SJCRH30 (cell line): ENCODE measurements at places on chromosomes 1 and 21. TPM values are rescaled to one million over a fixed set of nuclear protein-coding genes. Genes with fewer than 3 reads are reported as not detected.

GRCh38 chr21:31731056-31731856, 662 bp downstream of the SCAF4 start:
- peaks cover 10% of the 10 kb centered on the region for H3K36me3 ChIP-seq
- no peaks in the 10 kb centered on the region for H3K27me3 ChIP-seq
- peak; percentile 50 for DNase-seq
- peak overlapping the region; percentile 97 for H3K4me3 ChIP-seq
- peak overlapping the region; percentile 79 for H3K27ac ChIP-seq

DNA sequence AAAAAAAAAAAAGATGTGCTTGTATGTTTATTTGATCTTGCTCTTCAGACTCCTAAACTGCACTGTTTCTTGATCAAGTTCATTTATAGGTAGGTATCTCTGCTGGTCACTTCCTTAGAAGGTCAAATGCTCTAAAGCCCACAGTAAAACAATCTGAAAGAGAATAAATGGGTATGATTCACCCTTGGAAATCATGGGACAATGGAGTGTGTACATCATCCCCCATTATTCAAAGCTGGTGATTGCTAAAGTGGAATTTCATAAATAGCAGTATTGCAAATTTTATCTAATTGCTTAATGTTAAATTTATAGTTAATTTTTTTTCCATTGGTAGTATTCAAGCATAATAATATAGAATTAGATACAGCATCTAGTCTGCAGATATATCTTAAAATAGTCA, 53.4 kb downstream of the MIER1 start:
- H3K27ac ChIP-seq: no peak overlapping the region
- H3K36me3 ChIP-seq: peaks cover 66% of the 10 kb centered on the region
- no peak overlapping the region for H3K4me3 ChIP-seq
- no peak for DNase-seq
- H3K27me3 ChIP-seq: no peaks in the 10 kb centered on the region
- H3K4me1 ChIP-seq: no peaks in the 10 kb centered on the region

- H3K36me3 ChIP-seq: no peaks in the 10 kb centered on the region
- no peaks in the 10 kb centered on the region for H3K27me3 ChIP-seq
- DNase-seq: no peak
- H3K4me3 ChIP-seq: no peak overlapping the region
- H3K27ac ChIP-seq: no peak overlapping the region
These were observed 12.5 kb upstream of the PTPN14 start for GRCh38 chr1:214563881-214564280.

GRCh38 chr1:117660271-117660965, 54.6 kb downstream of the TENT5C start:
- no peak overlapping the region for H3K27ac ChIP-seq
- H3K4me1 ChIP-seq: no peaks in the 10 kb centered on the region
- H3K36me3 ChIP-seq: no peaks in the 10 kb centered on the region

DNA sequence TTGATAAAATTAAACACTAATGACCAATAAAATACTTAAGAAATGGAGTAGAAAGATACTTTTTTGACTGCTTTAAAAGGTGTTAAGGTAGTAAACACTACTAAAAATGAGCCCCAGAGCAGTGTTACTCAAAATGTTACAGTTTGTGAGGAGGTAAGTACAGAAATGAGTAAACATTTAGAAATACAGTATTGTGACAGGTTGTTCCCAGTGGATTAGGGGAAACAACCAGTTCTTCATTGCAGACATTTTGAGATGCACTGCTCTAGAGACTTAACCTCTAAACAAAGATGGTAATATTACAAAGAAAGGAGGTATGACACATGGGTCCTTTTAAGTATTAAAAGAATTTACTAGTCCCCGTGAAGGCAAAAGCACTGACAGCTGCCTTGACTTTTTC, 12.7 kb downstream of the DHX9 start:
- H3K4me3 ChIP-seq: no peak overlapping the region
- no peaks in the 10 kb centered on the region for H3K4me1 ChIP-seq
- H3K27me3 ChIP-seq: no peaks in the 10 kb centered on the region
- DNase-seq: no peak

DNA sequence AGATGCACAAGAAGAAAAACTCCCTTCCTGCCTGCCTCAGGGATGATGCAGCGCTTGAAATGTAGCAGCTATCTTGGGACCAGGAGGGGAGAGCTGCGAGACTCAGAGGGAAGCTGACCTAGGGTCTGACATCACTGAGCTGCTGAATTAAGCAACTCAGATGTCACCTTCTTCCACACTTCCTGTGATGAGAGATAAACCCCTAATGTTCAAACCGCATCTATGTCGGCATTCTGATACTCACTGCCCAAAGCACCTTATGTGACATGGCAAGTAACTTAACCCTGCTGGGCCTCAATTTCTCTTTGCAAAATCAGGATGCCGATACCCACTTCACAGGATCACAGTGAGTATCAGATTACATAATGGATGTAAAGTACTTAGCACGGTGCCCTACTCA, 9.1 kb upstream of the AK2 start:
- H3K27me3 ChIP-seq: no peaks in the 10 kb centered on the region
- no peaks in the 10 kb centered on the region for H3K36me3 ChIP-seq
- H3K27ac ChIP-seq: no peak overlapping the region

- no peak overlapping the region for H3K4me3 ChIP-seq
- no peak overlapping the region for H3K27ac ChIP-seq
- H3K27me3 ChIP-seq: no peaks in the 10 kb centered on the region
- peaks cover 30% of the 10 kb centered on the region for H3K4me1 ChIP-seq
These were observed 21.4 kb upstream of the CHIT1 start for GRCh38 chr1:203250911-203251310.

DNA sequence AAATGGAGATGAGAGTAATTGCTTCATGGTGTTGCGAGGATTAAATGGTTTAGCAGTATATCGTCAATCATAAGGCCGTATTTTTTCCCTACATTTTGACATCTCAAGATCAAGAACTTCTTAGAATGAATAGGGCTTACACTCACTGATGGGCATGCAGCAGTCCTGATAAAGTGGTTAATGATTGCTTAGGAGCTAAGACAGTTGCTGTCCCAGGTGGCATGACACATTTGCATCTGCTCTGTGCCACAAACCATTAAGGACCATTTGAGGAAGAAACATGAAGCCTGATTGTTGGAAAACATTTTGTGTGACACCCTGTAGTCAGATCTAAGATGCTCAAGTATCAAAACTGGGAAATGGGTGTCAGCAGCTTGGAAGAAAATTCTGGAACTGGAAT, 81.0 kb upstream of the SGIP1 start:
- no peaks in the 10 kb centered on the region for H3K36me3 ChIP-seq
- no peaks in the 10 kb centered on the region for H3K27me3 ChIP-seq
- no peaks in the 10 kb centered on the region for H3K4me1 ChIP-seq
- no peak overlapping the region for H3K27ac ChIP-seq

GRCh38 chr1:202113690-202114300, 8.9 kb upstream of the GPR37L1 start:
- H3K4me3 ChIP-seq: no peak overlapping the region
- H3K27ac ChIP-seq: no peak overlapping the region
- DNase-seq: no peak
- no peaks in the 10 kb centered on the region for H3K36me3 ChIP-seq
- peaks cover 15% of the 10 kb centered on the region for H3K4me1 ChIP-seq

DNA sequence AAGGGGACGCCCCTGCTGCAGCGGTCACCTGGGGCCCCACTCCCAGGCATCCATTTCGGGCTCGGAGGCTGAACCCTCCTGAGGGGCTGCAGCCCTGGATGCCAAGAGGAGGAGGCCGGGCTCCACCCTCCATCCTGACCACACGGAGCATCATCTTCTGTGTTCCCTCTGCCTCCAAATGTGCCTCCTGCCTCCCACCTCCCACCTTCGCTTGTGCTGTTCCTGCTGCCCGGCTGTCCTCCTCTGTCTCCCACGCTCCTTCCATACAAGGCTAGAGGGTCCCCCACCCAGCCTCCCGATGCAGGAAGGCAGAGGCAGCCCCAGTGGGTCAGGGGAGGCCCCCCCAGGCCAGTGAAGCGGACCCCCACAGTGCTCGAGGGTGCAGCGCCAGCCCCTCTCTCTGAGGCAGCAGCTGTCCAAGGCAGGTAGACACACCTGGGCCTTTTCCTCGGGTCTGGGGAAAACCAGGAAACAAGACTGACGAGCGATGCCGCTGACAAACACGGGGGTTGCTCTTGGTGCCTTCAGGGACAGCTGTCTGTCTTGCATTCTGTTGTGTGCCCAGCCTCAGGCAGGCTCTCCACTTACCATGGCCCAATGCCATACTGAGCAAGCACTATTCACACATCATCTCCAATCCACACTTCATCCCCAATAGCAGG, 16.8 kb upstream of the PLEKHG5 start:
- H3K36me3 ChIP-seq: no peaks in the 10 kb centered on the region
- H3K4me1 ChIP-seq: peaks cover 65% of the 10 kb centered on the region
- H3K4me3 ChIP-seq: no peak overlapping the region
- H3K27ac ChIP-seq: no peak overlapping the region

DNA sequence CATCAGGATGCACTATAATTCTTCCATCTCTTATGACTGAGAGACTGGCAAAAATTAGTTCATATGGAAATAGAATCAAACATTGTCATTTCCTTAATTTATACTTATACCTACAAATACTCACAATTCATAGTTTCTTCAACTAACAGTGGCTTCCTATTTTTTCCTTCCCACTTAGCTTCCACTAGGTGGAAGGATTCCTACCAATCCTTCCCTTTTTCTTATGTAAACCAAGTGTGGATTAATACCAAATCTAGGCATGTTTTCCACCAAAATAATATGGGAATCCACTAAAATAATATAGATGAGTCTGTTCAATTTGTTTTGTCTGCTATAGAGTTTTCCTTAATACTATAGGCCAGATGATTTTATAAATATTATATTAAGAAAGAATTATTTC, 1537.1 kb downstream of the PLA2G4A start:
- no peak overlapping the region for H3K27ac ChIP-seq
- DNase-seq: no peak
- no peak overlapping the region for H3K4me3 ChIP-seq

DNA sequence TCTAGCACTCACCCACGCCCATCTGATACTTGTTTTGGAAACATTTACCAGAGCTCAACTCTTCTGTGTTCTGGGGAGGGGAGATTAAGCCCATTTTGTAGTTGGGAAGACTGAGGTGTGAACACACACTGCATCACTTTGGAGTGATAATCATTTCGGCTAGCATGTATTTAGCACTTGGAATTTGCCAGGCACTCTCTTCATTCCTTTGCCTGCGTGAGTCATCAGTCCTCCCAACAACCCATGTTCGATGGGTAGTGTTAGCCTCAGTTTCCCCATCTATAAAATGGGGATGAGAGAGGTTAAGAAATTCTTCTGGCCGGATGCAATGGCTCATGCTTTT, 182.8 kb upstream of the TMEM51 start:
- no peak overlapping the region for H3K27ac ChIP-seq
- DNase-seq: no peak
- no peak overlapping the region for H3K4me3 ChIP-seq
- H3K4me1 ChIP-seq: peaks cover 8% of the 10 kb centered on the region; the same call in 1 of the 2 replicates
- H3K36me3 ChIP-seq: no peaks in the 10 kb centered on the region
- H3K27me3 ChIP-seq: no peaks in the 10 kb centered on the region

- H3K4me1 ChIP-seq: no peaks in the 10 kb centered on the region; the same call in 1 of the 2 replicates
- H3K27ac ChIP-seq: no peak overlapping the region
- no peak for DNase-seq
- no peaks in the 10 kb centered on the region for H3K36me3 ChIP-seq
- H3K4me3 ChIP-seq: no peak overlapping the region
These were observed 33.3 kb downstream of the EXTL2 start for GRCh38 chr1:100861379-100861778.

DNA sequence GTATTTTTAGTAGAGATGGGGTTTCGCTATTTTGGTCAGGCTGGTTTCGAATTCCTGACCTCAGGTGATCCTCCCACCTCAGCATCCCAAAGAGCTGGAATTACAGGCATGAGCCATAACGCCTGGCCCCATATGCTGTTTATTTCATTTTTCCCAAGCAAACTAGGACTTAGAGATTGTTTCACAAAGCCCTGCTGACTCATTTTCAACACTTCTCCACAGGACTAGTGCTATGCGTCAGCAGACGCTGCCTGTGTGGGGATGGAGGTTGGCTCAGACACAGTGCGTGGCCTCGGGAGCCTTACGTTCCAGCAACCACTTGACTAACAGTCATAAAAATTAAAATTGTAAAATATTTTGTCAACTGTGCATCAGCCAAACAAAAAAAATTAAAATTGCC, 22.7 kb downstream of the PKNOX1 start:
- peaks cover 5% of the 10 kb centered on the region; the same call in 1 of the 2 replicates for H3K36me3 ChIP-seq
- peaks cover 10% of the 10 kb centered on the region; the same call in 1 of the 2 replicates for H3K4me1 ChIP-seq
- no peak overlapping the region for H3K4me3 ChIP-seq
- DNase-seq: no peak
- no peak overlapping the region for H3K27ac ChIP-seq

DNA sequence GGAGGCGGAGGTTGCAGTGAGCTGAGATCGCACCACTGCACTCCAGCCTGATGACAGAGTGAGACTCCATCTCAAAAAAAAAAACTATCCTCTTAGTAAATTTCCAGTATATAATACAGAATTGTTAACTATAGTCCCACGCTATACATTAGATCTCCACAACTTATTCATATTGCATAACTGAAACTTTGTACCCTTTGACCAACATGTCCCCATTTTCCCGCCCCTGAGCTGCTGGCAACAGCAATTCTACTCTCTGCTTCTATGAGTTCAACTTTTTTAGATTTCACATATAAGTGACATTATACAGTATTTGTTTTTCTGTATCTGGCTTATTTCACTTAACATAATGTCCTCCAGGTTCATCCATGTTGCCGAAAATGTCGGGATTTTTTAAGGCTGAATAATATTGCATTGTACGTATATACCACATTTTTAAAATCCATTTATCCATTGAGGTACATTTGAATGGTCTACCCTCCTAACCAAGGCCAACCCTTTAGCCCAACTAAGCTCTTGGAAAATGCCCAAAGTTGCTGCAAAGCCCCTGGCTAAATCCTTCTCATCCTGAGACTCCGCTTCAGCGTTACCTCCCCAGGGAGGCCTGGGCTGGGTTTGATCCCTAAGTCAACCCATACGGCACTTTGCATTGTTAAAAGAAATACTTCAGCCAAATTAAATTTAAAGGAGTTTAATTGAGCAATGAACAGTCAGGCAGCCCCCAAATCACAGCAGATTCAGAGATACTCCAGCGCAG, 34.2 kb downstream of the NEK2 start:
- no peak for DNase-seq
- peaks cover 18% of the 10 kb centered on the region; the same call in 1 of the 2 replicates for H3K4me1 ChIP-seq
- H3K27ac ChIP-seq: no peak overlapping the region
- H3K27me3 ChIP-seq: no peaks in the 10 kb centered on the region
- H3K4me3 ChIP-seq: no peak overlapping the region

- no peak overlapping the region for H3K27ac ChIP-seq
- no peak for DNase-seq
- H3K27me3 ChIP-seq: no peaks in the 10 kb centered on the region
- H3K4me1 ChIP-seq: no peaks in the 10 kb centered on the region
These were observed 8.0 kb downstream of the CSF1 start for GRCh38 chr1:109918671-109919070.

APH1A gene
- 93.6 and 95.6 TPM in 2 replicates for total RNA-seq

ADAM30 gene
- not detected in 2 replicates for total RNA-seq

CFHR2 gene
- total RNA-seq: not detected in 2 replicates

OR2M4 gene
- total RNA-seq: 0.26 TPM in 1 of 2 replicates, not detected in the other

LRRC7 gene
- total RNA-seq: 0.04 TPM in 1 of 2 replicates, not detected in the other

RAB25 gene
- total RNA-seq: not detected in 2 replicates

E2F2 gene
- total RNA-seq: 33.5 and 43.2 TPM in 2 replicates

KRTCAP2 gene
- total RNA-seq: 84.2 and 90.9 TPM in 2 replicates

RUNX1 gene
- total RNA-seq: 21.7 and 23.7 TPM in 2 replicates
